Activated naive CD8-positive, alpha-beta T cell treated with anti-CD3 and anti-CD28 coated beads, Interleukin-2, amount 10 ng/mL, durations not matched to agents 7 days and 5 days (primary cell): ENCODE measurements at places on chromosomes 11 and 22.

DNA sequence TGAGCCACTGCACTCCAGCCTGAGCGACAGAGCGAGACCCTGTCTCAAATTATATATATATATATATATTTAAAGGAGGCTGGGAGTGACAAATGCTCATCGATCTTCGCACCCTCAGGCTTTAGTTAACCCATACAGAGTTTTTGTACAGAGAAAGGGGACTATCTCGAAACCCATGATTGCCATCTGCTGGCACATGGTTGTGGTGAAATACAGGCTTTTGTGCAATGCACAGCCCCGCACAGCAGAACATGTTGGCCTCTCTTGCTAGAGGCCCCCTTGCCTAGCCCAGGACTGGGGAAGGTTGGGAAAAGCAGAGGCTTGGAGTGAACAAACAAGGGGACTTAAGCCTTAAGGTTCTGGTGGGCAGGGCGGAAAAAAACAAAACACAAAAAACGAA, 3.6 kb downstream of the MYBPC3 start:
- no peaks in the 10 kb centered on the region for H3K4me1 ChIP-seq
- H3K27me3 ChIP-seq, result no peaks in the 10 kb centered on the region
- no peak overlapping the region for H3K27ac ChIP-seq
- no peak overlapping the region for H3K4me3 ChIP-seq
- H3K36me3 ChIP-seq, result no peaks in the 10 kb centered on the region

- H3K36me3 ChIP-seq, result peaks cover under 1% of the 10 kb centered on the region
- H3K27me3 ChIP-seq, result peaks cover 80% of the 10 kb centered on the region
- DNase-seq, result peak; percentile 59
- H3K27ac ChIP-seq, result no peak overlapping the region
- H3K4me1 ChIP-seq, result peaks cover 37% of the 10 kb centered on the region
- H3K4me3 ChIP-seq, result peak overlapping the region; percentile 36
Measured at GRCh38 chr22:39236321-39237317, 8.2 kb downstream of the PDGFB start.

GRCh38 chr22:31138126-31138525, 2.2 kb downstream of the PLA2G3 start:
- no peak overlapping the region for H3K27ac ChIP-seq
- no peaks in the 10 kb centered on the region for H3K36me3 ChIP-seq
- H3K4me1 ChIP-seq, result no peaks in the 10 kb centered on the region
- H3K27me3 ChIP-seq, result no peaks in the 10 kb centered on the region
- H3K4me3 ChIP-seq, result no peak overlapping the region

GRCh38 chr11:125945797-125946520, at the start of gene VSIG10L2:
Gene VSIG10L2 (plus strand): TSS chr11:125946044. CDS start chr11:125946056, 12 bp downstream.
- H3K4me1 ChIP-seq, result peaks cover 4% of the 10 kb centered on the region
- H3K27me3 ChIP-seq, result peaks cover 1% of the 10 kb centered on the region
- no peak for DNase-seq
- H3K27ac ChIP-seq, result no peak within 1 kb of the TSS
- no peak within 1 kb of the TSS for H3K4me3 ChIP-seq
- no peaks in the 10 kb centered on the region for H3K36me3 ChIP-seq

- peak overlapping the region; percentile 88 for H3K27ac ChIP-seq
- peaks cover 51% of the 10 kb centered on the region for H3K4me1 ChIP-seq
Measured at GRCh38 chr11:111539426-111540113, 950 bp upstream of the LAYN start.

- DNase-seq, result no peak
- H3K27ac ChIP-seq, result no peak overlapping the region
Measured at GRCh38 chr11:69770540-69770939, 4.6 kb downstream of the FGF4 start.

DNA sequence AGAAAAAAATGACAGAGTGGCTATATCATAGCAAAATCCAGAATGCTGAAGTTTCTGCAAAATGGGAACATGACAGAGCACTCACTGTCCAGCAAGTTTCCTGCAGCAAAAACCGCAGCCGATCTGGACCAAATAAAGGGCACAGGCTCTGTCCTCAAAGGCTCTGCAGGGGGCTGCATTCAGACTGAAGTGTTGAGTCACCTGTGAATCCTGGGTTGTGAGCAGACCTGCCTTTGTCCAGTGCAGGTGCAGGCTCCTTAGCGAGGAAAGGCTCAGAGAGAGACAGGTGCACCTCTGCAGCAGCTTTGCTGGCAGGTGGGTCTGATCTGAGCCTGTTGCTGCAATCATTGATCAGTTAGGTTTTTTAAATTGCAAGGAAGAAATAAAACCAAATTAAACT, 29.3 kb upstream of the NFAM1 start:
- no peaks in the 10 kb centered on the region for H3K36me3 ChIP-seq
- no peaks in the 10 kb centered on the region for H3K4me1 ChIP-seq

- H3K4me3 ChIP-seq, result no peak overlapping the region
- no peak for DNase-seq
- H3K27ac ChIP-seq, result no peak overlapping the region
- H3K27me3 ChIP-seq, result no peaks in the 10 kb centered on the region
- H3K36me3 ChIP-seq, result peaks cover 11% of the 10 kb centered on the region
Measured at GRCh38 chr11:72851726-72852125, 37.5 kb downstream of the ATG16L2 start.

DNA sequence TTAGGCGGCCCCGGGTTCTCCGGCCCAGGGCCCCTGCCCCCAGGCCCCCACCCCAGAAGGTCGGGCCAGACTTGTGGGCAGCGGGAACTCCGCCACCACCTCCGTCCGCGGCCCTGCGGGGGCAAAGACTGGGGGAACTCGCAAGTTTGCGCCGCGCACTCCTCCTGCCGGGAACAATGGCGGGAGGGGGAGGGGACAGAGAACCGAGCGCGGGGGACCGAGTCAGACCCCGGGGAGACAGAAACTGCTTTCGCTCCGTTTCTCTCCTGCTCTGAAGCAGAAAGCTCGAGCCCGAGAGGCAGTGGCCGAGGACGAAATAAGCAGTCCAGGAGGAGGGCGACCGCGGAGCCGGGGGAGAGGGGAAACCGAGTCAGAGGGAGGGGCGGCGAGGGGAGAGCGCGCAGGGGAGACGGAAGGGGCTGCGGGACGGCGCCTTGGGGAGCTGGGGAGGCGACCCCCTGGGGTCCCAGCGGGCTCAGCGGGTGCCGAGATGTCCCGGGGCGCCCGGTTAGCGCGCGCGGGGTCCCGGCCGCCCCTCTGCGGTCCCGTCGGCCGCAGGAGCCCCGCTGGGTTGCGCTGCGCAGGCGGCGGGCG, 555 bp downstream of the TP53I11 start:
- peak; percentile 53 for DNase-seq
- peaks cover 12% of the 10 kb centered on the region for H3K27me3 ChIP-seq
- peak overlapping the region; percentile 69 for H3K4me3 ChIP-seq
- no peak overlapping the region for H3K27ac ChIP-seq

DNA sequence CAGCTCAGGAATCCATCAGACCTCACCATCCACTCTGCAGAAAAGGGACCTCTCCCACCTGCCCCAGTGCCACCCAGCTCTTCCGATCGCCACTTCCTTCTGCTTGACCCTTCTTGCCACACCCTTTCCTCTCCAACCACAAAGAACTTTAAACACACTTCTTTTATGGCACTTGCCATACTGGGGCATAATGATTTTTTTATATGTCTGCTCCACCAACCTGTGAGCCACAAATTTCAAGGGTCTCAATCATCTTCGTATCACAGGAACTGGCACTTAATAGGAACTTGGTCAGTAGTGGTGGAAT, 11.7 kb upstream of the MYH9 start:
- no peak for DNase-seq
- peak overlapping the region; percentile 1 for H3K4me3 ChIP-seq
- peak overlapping the region; percentile 27 for H3K27ac ChIP-seq
- no peaks in the 10 kb centered on the region for H3K36me3 ChIP-seq
- H3K4me1 ChIP-seq, result peaks cover 22% of the 10 kb centered on the region

DNA sequence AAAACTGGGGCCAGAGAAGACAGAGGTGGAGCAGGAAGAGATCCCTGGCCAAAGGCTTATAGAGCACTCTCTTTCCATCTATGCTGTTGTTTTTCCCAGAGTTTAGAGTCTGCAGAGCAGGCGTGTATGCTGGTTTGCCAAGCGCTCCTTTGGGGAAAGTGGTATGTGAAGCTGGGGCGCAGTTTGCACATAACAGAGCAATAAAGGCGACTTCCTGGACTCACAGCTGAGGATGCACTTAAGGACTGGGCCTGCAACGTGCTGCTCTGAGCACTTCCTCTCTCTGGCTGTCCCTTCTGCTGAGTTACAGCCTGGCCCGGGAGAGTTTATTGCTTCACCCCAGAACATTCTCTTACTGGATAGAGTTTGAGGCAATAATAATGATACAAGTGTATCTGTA, 41.7 kb downstream of the THAP12 start:
- H3K36me3 ChIP-seq, result no peaks in the 10 kb centered on the region
- no peak overlapping the region for H3K4me3 ChIP-seq
- peaks cover 3% of the 10 kb centered on the region for H3K27me3 ChIP-seq
- peak overlapping the region; percentile 22 for H3K27ac ChIP-seq
- no peak for DNase-seq
- peaks cover 16% of the 10 kb centered on the region for H3K4me1 ChIP-seq

DNA sequence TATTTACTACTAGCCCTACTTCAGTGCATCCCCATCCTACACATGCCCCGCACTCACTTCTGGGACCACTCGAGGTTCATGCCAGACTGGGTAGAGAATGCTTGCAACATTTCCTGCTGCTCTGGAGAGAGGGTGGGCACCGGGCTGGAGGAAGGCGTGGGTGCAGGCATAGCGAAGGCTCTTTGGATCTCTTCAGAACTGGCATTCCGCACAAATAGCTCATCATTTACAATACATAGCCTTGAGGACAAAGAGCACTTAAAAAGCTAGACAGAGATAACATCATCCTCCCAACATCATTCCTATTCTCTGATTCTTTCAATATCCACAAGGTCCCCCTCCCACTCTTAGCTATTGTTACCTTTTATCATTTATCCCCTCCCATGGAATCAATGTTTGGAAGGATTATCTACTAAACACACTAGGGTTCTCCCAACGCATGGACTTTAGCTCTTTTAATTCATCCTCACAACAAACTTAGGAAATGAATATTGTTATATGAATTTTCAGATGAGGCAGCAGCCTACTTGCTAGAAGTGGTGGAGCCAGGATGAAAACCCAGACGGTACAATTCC, 2.5 kb upstream of the TMEM223 start:
- H3K4me1 ChIP-seq, result peaks cover 29% of the 10 kb centered on the region
- H3K36me3 ChIP-seq, result peaks cover 37% of the 10 kb centered on the region
- DNase-seq, result no peak
- H3K4me3 ChIP-seq, result no peak overlapping the region

DNA sequence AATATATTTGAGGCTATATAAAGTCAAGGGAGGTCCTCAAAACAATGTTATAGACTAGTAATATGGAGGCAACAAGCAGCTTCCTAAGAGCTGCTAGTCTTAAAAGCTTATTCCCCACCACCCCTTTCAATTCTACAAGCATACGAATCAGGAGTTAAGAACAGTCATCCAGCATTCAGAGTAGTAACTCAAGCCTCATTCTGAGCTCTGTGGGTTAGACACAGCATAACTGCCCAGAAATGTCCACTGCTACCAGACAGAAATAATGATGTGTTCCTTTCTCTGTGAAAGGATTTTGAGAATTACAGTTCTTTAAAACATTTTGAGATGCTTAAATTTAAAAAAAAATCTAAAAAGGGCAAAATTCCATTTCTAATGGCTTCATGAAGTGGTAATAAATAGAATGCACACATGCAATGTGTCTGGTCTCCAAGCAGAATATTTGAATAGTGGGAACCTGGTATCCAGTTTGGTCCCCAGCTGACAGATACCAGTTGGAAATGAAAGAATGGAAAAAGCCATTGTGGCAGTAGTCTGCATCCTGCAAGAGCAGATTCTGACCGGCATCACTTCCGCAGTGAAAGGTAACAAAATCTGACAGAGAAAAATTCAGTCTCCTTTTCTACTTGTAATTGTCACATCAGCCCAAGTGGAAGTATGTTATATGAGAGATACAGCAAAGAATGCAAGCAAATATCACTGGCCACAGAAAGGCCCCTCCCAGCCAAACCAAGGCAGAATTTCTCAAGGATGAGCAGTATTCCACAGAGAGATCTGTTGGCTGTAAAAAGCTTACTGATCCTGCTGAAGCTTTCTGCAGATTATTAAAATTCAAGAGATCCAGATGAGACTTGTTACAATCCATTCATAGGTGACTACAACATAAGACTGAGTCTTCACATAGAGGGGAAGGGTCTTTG, 310.8 kb upstream of the PITPNB start:
- H3K27me3 ChIP-seq, result peaks cover 10% of the 10 kb centered on the region
- no peaks in the 10 kb centered on the region for H3K4me1 ChIP-seq
- no peaks in the 10 kb centered on the region for H3K36me3 ChIP-seq
- H3K27ac ChIP-seq, result no peak overlapping the region

DNA sequence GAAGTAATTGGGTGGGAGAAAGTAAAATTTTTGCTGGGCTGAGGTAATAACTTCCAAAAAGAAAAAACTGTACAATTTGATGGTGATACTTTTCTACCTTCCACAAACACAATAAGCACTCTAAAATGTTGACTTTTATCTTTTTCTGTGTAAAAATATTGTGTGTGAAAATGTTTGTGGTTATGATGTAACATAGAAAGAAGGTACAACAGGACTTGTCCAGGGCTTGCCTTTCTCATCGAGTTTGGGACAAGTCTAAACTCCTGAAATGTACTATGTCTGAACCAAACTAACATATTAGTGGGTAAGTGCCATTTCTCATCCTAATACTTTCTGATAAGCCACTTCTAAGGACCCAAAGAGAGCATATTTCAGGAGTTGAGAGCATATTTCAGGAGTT, 174.2 kb upstream of the PDGFD start:
- H3K36me3 ChIP-seq, result no peaks in the 10 kb centered on the region
- DNase-seq, result no peak
- H3K27me3 ChIP-seq, result no peaks in the 10 kb centered on the region
- H3K27ac ChIP-seq, result no peak overlapping the region

DNA sequence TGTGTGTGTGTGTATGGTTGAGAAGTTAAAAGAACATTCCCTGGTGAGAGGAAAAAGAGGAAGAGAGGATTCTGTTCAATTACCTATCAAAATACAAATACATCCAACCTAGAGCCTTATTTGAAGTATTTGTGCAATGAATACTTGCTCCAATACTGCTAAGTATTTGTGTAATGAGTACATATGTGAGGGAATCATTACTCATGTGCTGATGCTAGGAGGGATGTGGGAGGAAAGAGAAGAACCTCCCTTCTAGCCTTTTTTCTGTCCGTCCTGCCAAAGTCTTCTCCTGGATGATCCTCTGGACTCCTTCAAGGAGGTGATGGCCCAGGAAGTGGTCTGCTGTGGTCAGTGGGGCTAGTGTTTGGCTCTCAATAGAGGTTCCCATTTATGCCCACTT, 36.0 kb upstream of the ACCSL start:
- no peak for DNase-seq
- H3K27ac ChIP-seq, result no peak overlapping the region
- H3K4me1 ChIP-seq, result no peaks in the 10 kb centered on the region
- no peak overlapping the region for H3K4me3 ChIP-seq

GRCh38 chr11:16741473-16741872, 3.0 kb downstream of the C11orf58 start:
- peak overlapping the region; percentile 60 for H3K4me3 ChIP-seq
- no peaks in the 10 kb centered on the region for H3K27me3 ChIP-seq
- no peak for DNase-seq
- peaks cover 28% of the 10 kb centered on the region for H3K4me1 ChIP-seq
- H3K36me3 ChIP-seq, result peaks cover 31% of the 10 kb centered on the region
